ENCODE measurements at places on chromosomes 4 and X.

DNA sequence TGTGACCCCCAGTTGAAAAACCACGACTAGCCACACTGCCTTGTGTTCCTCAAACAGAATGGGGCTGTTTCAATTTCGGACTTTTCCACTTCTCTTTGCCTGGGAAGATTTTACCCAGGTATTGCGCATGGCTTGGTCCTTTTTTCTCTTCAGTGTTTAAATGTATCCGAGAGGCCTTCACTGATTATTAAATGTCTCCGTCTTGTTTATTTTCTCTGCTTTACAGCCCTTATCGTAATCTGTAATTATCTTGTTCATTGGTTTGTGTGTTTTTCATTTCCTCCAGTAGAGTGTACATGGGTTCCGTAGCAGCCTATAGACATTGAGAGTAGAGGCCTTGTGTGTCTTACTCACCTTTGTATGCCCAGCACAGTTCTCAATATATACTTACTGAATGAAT, 2.4 kb downstream of the MOSPD2 start:
- no peak for DNase-seq

- DNase-seq: no peak
Observed at GRCh38 chr4:150960079-150960478, 55.0 kb downstream of the LRBA start.

DNA sequence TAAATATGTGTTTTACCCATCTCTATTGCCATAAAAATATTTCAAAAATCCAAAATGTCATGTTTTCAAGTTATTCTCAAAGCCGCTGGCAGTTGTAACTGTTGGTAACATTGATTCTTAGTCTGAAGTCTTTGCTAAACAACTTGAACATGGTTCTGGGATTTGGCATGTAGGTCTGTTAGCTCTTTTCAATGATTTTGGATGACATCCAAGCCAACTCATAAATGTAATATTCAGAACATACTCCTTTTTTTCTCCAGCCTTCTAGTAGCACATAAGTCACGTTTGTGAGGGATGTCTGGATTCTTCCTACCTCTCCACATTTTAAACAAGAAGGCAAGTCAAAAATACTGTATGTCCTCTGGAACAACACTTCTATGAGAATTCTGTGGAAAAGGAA, 305.3 kb downstream of the PRR32 start:
- no peak for DNase-seq

GRCh38 chr4:64158648-64159326, 250.5 kb downstream of the TECRL start:
- DNase-seq: no peak

DNA sequence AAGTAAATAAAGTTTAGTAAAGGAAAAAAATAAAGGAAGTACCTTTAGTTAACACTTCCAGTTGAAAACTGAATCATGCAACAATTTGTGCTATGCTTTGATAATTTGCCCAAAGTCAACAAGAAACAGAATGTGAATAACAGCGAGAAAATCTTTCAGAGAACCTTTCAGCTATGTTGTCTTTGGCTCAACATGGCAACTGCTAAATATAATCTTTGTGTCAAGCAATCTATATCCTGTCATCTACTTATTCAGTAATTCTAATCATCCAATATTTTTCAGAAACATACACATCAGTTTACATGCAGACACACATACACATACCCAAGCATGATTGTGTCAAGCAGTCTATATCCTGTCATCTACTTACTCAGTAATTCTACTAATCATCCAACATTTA, 136.0 kb upstream of the PABPC4L start:
- DNase-seq: no peak

DNA sequence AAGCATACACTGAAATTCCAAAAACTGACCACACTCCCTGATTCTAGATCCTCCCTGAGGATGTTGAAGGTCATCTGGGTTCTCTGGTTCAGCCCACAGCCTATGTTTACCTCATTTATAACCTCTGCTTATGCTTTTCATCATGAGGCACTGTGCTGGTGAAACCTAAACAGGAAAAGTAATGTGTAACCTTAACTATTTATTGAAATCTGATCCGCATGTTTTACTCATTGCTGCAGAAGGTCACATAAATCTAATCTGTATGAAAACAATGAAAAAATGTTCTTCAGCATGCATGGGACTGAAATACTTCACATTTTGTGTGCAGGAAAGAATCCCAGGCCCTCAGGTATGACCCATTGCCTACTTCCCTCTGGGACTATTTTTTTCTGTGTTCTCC, 30.3 kb downstream of the UCHL1 start:
- no peak for DNase-seq

DNA sequence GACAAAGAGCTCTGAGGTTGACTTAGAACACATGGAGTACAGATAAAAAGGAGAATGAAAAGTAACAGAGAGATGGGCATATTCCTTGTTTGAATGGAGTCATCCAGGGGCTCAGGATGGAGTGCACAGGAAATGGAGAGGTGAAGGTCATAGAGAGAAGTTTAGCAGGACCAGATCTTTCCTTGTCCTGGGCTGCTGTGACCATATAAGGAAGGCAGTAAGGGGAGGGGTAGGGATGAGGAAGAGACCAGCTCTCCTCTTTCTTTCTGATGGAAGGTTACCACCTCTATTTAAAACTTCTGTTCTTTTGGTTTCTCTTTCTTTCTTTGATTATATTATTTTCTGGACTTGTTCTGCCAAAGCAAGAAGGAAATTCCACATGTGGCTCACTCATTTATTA, 27.0 kb downstream of the AR start:
- no peak for DNase-seq

DNA sequence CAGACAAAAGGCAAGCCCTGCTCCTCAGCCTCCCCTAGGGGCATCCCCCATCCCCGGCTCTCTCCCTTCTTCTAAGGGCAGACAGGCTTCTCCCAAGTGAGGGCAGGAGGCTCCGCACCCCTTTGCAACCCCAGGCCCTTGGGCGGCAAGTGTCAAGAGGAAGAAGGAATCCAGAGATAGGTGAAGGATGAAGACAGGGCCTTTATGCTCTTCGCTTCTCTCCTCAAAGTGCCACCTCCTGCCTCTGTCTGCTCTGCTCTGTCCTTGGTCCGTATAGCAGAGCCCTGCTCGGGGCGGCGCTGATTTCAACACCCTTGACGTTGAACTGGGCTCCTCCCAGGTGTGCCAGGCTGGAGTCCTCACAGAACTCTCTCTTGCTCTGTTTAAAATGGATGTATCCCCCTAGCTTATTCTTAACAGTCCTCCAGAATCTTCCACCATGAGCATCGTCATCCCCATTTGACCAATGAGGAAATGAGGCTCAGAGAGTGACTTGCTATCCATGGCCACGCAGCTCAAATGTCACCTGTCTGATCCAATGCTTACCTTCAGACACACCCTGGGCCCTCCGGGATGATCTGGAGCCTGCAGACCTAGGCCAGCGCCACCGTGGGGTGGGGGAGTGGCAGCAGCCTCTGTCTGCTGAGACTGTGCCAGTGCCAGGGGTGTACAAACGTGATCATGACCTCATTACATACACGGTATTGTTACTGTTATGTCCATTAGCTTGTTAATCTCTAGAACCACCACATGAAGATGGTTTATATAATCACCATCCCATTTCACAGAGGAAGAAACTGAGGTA, 99.8 kb downstream of the PHKA2 start:
- no peak for DNase-seq

DNA sequence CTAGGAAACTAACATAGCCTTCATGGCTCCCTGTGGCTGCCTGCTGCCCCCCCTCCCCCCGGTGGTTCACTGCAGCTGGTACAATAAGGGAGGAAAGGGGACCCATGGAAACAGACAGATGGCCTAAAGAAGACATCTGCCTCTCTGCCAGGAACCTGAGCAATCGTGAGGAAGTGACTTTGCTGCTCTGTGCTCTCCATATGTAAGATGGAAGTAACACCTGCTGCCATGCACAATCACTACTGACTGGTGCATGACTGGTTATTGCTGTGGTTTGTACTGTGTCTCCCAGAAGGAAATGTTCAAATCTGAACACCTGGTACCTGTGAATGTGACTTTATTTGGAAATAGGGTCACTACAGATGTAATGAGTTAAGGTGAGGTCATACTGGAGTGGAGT, 43.6 kb downstream of the CD99L2 start:
- DNase-seq: no peak

DNA sequence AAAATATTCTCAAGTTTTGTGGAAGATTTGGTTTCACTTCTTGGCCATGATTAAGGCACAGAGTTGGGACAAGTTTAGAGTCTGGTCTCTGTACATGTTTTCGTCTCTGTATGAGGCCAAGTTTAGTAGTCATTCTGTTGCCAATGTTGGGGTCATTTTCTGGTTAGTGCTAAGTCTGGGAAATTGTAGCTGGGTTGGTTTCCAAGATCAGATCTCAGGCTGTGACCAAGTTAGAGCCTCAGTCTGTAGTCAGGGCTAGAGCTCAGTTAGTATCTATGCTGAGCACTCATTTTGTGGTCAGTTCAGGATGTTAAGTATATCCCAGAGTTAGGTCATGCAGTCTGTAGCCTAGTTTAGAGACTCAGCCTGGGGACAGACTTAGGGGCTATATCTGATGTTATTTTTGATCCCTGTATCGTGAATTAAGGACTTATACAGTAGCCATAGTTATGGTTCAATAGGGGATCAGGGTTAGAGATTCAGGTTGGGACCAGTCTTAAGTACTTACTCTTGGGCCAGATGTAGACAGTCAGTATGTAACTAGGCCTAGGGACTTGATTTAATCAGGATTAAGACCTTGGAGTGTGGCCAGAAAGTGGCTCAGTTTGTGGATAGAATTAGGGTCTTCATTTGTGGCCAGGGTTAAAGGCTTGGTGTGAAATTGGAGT, 6.6 kb upstream of the ENOX2 start:
- no peak for DNase-seq

DNA sequence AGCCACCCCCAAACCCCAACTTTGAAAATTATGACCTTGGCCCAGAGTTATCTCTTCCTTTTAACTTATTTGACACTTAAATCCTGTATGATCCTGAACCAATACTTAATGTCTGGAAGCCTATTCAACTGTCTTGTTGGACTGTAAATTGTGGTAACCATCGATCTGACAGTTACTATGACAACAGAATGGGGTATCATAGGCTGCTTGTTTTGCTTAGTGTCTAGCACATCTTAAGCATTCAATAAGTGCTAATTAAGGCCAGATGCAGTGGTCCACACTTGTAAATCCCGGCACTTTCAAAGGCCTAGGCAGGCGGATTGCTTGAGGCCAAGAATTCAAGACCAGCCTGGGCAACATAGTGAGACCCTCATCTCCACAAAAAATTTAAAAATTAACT, 175.0 kb downstream of the APBB2 start:
- DNase-seq: no peak

GRCh38 chr4:156970501-156971164, 966 bp downstream of the PDGFC start:
- peak; percentile 55 for DNase-seq
